ENCODE measurements at places on chromosomes 1 and 21.

GRCh38 chr21:41834926-41835663, 44.0 kb downstream of the PRDM15 start:
- DNase-seq, result no peak

- DNase-seq, result peak; percentile 54
These were observed 17.9 kb upstream of the MIIP start for GRCh38 chr1:12001249-12001917.

GRCh38 chr21:34810786-34811185, 142.0 kb downstream of the CLIC6 start:
- DNase-seq, result no peak

DNA sequence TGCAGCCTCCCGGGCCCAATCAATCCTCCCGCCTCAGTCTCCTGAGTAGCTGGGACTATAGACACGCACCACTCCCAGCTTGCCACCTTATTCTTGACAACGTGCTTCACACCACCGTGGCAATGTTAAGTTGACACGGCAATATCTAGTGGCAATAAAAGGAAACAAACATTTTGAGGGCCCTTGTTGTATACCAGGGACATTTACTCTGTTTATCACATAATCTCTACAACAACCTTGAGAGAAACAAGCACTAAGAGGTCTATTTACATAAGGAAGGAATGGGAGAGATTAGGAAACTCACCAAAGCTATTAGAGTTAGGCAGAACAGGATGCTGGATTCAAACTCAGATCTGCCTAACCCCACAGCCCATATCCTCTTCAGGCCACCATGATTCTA, 3.1 kb downstream of the KLHDC8A start:
- DNase-seq, result no peak

DNA sequence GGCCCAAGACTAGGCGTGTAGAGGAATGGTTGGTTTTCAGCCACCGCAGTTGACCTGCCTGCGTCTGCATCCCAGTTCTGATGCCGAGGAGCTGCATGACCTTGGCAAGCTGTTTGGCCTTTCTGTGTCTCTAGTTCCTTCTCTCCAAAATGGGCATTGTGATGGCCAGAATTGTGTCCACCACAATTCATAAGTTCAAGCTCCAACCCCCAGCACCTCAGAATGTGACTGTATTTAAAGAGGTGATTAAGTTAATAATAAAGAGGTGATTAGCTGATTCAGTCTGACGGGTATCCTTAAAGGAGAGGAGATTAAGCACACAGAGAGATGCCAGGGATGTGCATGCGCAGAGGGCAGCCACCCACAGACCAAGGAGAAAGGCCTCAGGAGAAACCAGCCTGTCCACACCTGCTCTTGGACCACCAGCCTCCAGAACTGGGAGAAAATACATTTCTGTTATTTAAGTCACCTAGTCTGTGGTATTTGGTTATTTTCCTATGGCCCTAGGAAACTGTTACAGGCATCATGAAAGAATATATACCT, 28.5 kb downstream of the MAB21L3 start:
- no peak for DNase-seq

DNA sequence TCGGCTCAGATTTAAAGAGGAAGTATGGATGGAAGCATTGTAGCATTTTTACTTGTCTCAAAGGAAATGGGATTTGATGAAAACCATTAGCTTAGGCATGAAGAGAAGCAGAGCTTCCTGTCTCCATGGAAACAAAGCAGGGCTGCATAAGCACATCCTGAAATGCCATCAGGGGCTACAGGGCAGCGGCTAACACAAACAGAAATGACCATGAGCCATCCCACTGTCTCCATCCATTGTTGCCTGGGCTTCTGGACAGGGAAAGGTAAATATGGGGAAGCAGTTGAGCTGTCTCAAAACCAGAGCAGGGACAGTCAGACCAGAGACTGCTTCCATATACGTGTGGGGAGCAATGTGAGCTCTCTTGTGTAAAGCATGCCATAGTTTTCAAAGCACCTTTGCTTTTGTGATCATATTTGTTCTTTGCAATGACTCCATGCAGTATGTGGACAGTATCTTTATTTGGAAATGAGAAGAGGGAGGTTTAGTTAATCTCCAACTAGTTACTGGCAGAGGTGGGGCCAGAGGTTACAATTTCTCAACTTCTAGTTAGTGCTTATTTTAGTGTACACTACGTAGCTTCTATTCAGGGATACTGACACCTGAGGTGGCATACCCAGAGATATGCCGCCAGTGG, 176.1 kb downstream of the CACNA1E start:
- no peak for DNase-seq

- DNase-seq, result no peak
These were observed 5.4 kb upstream of the GJA8 start for GRCh38 chr1:147897029-147897752.

DNA sequence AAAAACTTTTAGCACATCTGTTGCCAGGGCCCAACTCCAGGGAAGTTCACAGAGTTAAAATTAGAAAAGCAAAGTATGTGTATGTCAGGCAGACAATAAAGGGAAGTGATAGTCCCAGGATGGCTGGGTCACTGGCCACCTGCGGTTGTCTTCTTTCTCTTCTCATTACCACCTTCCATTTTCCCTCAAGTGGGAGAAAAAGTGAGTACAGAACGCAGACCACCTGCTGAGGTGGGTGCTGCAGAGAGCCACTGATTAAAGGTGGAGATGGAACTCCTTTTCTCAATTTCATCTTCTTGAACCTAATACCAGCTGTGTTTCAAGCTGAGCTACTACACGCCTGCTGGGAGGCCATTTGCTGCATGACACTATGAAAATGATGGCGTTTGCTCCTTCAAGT, 88.8 kb upstream of the PDE4B start:
- DNase-seq, result no peak

DNA sequence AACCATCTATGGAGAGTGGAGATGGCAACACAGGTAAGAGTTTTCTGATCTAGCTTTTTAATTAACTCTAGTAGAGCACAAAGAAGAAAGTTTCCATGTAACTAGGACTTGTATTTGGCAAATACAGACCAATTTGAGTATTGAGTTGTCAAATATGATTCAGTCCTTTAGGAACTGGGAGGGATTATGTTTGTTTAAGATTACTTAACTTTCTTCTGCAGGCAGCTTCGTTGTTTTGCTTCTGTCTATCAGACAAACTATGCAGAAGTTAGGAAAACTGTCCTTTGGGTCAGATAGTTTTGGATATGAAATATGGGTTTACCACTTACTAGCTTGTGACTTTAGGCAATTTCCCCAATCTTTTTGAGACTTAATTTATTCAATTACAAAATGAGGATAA, 111.8 kb downstream of the POU2F1 start:
- no peak for DNase-seq

DNA sequence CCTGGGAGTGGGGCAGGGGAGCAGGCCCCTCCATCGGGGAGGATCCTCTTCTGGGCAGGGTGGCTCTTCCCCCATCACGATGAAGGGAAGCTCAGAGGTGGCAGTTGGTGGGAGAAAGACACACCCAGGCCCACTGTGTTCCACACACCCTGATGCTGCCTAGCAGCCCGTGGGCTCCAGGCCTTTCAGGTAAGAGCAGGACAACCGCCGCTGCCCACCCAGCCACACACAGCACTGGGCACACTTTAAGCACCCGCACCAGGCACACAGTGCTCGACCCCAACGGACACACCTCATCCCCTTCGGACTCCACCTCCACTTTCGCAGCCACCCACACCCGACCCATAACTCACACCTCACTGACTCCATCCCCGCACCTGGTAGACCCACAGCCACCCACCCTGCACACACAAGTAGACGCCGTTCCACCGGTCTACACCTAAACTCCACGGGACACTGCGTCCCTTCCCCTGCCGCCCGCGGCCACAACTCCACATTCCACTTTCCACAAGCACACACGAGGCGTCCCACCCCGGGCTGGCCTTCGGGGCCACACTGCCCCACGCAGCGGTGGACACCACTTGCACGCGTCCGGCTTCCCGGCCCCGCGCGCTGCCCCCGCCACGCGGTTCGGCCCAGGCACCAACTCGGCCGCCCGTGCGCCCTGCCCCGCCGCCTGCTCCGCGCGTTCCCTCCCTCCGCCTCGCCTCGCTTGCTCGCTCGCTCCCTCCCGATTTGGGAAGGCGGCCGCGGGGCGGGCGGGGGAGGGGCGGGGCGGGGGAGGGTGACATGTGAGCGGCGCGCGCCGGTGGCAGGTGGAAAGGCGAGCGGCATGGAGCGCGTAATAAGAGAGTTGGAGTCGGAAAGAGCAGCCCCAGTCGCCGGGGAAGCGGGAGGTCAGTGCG, at the start of gene KCNQ4:
TSS of gene KCNQ4 (plus strand) at position 787 of the 905 bp plus-strand sequence. CDS start 307 bp downstream, outside the sequence.
- no peak for DNase-seq

DNA sequence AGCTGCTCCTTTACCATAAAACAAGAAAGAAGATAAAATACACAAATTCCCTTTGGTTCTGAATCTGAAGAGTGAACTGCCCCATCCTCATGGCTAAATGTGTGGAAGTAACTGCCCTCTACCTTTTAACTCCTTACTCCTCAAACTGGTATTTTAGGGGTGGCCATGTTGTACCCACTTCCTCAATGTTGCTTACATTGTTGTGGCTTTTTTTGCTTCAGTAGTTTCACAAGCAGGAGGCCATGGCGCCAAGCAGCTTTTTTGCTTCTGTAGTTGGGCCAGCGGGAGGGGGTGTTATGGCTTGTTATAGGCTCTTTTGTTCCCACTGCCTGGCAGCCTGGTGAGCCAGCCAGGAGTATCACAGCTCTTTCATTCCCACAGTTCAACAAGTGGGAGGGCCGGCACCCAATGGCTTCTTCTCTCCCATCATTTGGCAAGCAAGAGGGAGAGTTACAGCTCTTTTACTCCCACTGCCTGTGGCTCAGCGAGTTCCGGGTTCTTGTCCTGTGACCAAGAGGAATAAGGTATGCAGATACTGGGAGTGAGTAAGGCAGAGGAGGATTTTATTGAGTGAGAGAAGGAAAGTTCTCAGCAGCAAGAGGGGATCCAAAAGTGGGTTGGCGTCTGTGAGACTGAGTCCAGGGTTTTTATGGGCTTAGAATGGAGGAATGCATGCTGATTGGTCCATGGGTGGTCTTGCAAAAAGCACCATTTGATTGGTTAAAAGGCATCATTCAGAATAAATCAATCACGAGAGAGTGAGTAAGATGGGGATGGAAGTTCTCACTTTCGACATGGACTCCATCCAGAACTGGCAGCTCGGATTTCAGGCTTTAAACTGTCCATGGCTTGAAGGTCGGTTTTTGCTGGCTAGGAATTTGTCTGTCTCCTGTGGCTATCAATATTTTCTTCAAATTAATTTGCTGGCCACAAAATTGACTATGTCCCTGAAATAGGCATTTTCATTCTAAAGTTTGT, 429.6 kb downstream of the HLX start:
- DNase-seq, result no peak

- DNase-seq, result no peak
These were observed 71.6 kb upstream of the IFFO2 start for GRCh38 chr1:19028110-19028509.

DNA sequence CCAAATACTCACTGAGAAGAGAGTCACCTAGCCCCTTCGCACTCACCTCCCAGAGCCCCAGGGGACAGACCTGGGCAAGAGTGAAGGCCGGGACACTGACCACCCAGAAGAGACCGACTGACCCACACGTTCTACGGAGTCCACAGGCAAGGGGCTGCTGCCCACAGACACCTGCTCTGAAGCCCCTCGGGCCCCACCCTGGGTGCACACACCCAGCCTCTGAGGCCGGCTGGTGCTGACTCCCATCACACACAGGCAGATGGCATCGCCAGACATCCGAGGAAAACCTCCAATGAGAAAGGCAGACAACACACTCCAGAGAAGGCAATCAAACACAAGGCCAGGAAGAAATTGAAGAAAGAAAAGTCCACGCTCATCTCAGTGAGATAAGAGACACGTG, 22.1 kb downstream of the WDR4 start:
- no peak for DNase-seq

DNA sequence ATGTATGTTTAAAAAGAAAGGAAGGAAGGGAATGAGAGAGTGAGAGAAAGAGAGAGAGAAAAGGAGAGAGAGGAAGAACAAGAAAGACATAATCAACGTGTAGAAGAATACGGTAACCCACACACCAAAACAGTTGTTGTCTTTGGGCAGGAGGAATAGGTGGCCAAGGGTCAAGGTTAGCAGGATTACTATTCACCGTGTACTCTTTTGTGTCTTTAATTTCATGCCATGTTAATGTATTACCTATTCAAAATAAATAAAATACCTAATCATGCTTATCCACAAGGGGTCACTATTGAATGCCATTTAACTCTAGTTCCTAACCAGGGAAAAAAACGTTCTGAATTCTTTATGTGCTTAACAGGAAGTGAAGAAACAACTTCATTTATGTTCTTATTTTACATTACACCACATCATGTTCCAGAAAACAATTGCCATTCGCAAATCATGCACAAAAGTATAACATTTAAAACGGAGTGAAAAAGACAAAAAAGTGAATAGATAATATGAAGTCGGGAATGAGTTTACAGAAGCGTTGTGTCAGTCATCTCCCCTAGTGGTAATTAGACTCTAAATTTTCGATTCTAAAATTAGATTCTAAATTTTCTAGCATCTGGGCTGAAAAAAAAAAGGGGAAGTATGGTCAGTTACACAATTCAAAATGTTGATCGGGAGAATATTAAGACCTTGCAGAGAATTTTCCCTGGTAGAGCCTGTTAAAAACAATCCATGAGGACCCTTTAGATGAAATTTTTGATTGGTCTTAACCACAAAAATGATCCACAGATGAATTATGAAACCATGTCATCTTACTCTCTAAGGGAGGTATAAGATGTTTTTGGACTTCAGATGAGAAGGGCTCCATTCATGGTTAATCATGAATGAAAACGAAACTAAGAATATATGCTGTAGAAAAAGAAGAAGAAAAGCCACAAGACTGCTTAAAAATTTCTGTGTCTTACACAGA, 700 bp upstream of the KMO start:
- peak; percentile 37 for DNase-seq

GRCh38 chr1:100972185-100972584, 53.4 kb downstream of the DPH5 start:
- no peak for DNase-seq

DNA sequence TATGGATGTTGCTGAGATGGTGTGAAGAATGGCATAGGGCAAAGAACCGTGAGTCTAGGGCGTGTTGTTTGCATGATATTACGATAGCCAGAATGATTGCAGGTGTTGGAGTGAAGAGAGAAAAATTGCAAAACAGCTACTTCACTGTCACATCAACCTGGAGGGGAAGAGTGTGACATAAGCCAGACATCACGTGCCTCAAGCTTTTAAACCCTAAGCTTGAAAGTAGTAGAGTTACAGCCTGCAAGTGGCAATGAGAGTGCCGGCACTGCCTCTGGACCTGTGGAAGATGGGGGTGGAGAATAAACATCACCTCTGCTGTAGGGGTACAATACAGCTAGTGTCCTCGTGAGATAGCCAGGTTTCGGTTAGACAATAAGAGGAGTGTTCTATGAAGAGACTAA, 11.1 kb downstream of the EEIG2 start:
- no peak for DNase-seq

DNA sequence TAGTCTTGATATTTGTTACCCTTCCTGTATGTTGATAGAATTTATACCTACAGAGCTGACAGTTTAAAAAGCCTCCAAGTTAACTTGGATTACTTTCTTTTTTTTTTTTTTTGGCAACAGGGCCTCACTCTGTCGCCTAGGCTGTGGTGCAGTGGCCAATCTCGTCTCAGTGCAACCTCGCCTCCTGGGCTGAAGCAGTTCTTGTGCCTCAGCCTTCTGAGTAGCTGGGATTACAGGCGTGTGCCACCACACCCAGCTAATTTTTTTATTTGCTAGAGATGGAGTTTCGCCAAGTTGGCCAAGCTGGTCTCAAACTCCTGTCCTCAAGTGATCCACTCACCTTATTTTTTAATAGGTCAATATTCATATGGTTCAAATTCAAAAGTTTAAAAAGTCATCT, 32.7 kb downstream of the WDTC1 start:
- DNase-seq, result no peak

All from AG09309 (cell line).